Iris pigment epithelial cell (primary cell): ENCODE measurements at places on chromosomes 2 and 18.
A peak's percentile ranks its signal among the peaks of the same experiment; 100 is the strongest.

DNA sequence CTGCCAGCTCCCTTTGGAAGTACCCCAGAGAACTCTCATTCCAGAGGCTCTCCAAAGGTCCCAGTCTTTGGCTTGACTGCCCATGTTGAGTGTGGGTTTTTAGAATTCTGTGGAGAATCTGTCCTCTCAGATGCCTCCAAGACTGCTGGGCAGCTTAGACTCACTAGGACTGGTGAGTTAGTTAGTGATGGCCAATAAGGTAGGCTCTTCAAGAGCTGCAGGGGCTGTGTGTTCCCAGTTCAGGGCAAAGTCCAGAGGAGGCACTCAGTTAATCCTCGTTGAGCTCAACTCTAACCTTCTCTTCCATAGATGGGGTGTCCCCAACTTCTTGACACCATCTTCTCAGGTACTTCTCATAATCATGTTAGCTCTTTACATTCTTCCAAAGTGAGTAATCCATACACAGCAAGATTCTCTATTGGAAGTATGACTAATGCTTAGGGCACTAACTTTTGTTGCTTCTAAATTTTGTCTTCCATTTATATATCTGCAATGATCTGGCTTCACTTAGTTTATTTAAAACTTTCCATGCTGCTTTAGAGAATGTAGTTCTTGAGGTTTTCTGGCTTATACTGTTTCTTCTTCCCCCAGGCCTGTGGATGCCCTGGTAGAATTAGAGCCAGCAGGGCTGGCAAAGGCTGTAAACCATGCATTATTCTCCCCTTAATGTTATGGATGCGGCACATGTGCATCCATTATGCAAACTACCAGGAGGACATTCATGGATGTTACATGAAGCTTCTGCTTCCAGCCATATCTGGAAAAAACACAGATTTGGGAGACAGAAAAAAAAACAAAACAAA is 88.9 kb downstream of the POLE4 start:
- DNase-seq = peak; percentile 62

- DNase-seq = no peak
These were observed 34.9 kb downstream of the HDAC4 start for GRCh38 chr2:239365782-239366435.

- no peak for DNase-seq
These were observed 362.2 kb upstream of the KCNH7 start for GRCh38 chr2:163200741-163201140.

GRCh38 chr2:98088261-98088660 is 1.3 kb downstream of the VWA3B start:
- no peak for DNase-seq

GRCh38 chr18:74563999-74564398 is 29.7 kb downstream of the CNDP1 start:
- no peak for DNase-seq

GRCh38 chr18:36635414-36636096 is 193.2 kb downstream of the TPGS2 start:
- DNase-seq = no peak

DNA sequence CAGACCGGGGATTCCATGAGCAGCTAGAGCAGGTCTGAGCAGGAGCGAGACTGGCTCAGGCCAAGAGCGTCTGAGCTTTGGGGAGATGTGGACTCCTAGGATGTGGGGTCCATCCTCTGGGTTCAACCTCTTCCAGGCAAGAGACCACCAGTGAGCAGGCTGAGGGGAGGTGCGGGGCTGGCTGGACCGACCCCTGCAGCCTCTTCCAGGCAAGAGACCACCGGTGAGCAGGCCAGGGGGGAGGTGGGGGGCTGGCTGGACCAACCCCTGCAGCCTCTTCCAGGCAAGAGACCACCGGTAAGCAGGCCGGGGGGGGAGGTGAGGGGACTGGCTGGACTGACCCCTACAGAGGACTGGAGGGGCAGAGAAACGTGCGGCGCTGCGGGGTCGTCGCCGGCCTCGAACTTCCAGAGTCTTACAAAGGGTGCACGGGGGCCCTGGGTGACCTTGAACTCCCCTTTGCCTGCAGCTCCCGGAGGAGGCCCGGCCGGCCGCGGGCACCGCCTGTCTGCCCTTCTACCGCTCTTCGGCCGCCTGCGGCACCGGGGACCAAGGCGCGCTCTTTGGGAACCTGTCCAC is 63.4 kb downstream of the TPO start:
- no peak for DNase-seq
